ENCODE measurements at places on chromosomes 6 and 20.
A peak's percentile ranks its signal among the peaks of the same experiment; 100 is the strongest.

DNA sequence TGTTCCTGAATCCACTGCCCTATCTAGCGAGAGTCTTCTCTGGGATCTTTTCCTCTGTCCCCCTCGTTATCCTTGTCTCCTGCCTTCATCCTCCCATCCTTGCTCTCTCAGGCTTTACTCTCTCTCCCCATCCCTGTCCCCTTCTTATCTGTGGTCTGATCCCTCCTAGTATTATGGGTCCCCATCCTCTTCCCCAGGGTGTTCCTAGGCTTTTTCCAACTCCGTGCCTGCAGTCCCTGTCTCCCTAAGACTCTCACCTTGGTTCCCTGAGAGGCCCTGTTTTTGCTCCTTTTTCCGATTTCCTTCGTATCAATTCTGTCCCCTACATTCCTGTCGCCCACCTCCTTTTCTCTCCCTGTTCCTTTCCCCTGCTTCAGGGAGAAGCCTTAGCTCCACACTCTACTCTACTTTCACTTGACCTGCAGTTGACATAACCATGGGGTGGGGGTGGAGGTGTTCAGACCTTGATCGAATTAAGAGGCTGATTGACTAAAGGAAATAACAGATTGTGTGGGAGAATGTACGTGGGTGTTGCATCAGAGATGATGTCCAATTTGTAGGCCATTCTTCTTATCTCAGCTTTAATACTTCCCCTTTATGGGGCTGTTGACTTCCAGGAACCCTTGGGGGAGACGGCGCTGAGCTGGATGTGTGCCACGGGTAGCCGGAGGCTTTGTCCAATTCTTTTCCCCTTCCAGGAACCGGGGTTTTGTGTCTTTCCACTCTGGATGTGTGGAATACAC, 905 bp downstream of the PPARD start:
- peak; percentile 36 for DNase-seq

DNA sequence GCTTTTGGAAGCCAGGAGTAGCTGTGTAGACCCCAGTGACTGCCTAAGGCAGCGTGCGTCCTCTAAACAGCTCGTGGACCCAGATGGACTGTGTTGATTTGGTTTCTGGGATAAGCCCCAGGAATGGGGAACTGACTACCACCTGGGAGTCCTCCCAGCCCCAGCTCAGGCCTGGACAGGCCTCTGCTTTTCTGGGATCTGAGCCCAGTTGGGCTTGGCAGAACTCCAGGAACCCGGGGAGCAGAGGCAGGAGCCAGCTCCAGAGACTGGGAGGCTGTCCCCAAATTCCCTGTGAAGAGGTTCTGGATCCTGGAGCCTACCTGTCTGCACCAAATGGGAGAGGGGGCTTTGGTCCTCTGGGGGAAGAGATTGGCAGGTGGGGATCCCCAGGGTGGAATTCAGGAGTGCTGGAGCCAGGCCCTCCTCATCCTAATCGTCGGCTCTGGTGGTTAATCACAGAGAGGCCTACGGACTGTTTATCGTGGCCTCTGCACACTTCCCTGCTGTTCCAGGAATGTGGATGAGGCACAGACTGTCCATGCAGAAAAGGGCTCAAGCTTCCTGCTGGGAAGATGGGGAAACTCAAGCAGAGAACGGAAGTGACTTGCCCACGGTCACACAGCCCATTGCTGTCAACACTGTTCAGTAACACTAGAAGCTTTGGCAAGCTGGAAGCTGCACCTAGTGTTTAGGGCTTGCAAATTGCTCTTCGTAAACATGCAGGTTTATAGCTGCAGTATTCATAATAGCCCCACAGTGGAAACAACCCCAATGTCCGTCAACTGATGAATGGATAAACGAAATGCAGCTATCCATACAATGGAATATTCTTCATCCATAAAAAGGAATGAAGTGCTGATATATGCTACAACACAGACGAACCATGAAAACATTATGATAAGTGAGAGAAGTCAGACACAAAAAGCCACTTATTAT, 100.6 kb downstream of the KCNB1 start:
- DNase-seq = peak; percentile 83

DNA sequence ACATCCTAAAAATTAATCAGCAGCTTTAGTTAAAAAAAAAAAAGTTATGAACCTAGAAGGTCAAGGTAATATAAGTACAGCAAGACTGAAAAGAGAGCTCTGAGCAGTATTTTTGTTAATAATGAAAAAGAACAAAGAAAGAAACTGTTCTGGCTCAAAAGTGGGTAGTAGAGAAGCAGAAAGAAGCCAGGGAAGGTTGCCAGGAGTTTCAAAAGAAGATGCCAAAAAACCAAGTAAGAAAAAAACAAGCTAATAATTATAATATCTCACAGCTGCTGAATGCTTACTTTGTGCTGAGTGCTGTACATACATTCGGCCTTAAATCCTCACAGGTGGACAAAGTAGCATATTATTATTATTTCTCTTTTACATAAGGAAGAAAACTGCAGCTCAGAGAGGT, 31.9 kb downstream of the NRSN1 start:
- no peak for DNase-seq

- no peak for DNase-seq
Observed at GRCh38 chr6:151216804-151217203, 23.0 kb upstream of the AKAP12 start.

DNA sequence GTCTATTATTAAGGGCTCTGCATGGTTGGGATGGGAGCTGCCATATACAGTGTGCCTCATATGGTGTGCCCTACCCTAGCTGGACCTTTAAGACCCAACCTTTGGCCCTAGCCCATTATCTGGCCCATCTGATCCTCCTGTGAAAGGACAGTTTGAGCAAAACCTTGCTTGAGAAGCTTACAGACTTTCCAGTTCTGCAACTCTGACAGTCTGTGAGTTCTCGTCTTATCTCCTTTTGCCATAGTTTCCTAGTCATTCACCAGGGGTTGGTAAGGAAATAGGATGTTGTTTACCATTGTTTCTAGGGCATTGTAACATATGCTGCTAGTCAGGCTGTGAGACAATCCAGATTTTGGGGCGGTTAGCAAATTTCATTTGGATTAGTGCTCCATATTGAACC, 17.2 kb downstream of the CTNNBL1 start:
- DNase-seq = no peak
